CD4-positive, alpha-beta T cell treated with Interleukin-10 for 1 hour (primary cell): ENCODE measurements at places on chromosomes 11 and 22.

DNA sequence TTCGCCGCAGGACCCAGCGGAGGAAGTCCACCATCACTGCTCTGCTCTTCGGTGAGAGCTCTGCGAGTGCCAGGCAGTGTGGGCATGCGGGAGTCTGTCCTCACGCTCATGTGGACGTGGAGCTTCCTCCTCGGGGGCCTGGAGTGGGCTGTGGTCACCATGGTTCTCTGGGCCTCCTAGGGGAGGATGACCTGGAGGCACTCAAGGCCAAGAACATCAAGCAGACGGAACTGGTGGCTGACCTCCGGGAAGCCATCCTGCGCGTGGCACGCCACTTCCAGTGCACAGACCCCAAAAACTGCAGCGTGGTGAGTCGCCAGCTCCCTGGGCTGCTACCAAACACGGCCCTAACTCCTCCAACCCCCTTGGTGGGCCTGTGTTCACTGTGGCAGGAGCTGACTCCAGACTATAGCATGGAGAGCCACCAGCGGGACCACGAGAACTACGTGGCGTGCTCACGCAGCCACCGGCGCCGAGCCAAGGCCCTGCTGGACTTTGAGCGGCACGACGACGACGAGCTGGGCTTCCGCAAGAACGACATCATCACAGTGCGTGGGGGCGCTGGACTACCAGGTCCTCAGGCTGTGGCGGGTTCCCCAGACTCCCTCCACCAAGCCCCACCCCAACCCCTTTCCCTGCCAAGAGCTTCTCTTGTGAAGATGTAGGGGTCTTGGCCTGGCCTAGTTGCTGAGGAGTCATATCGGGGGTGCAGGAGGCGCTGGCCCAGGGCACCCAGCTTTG lies 36.8 kb downstream of the SGSM3 start:
- DNase-seq: no peak

GRCh38 chr11:8962841-8963240 lies 1.4 kb downstream of the TMEM9B start:
- DNase-seq: no peak

GRCh38 chr11:113567867-113568544 lies 92.8 kb upstream of the DRD2 start:
- no peak for DNase-seq

- no peak for DNase-seq
Measured at GRCh38 chr11:82863209-82863608, 37.0 kb downstream of the PRCP start.

- DNase-seq: no peak
Measured at GRCh38 chr11:29183301-29183700, 833.5 kb downstream of the KCNA4 start.

- DNase-seq: no peak
Measured at GRCh38 chr11:70323806-70324205, 53.3 kb downstream of the PPFIA1 start.

DNA sequence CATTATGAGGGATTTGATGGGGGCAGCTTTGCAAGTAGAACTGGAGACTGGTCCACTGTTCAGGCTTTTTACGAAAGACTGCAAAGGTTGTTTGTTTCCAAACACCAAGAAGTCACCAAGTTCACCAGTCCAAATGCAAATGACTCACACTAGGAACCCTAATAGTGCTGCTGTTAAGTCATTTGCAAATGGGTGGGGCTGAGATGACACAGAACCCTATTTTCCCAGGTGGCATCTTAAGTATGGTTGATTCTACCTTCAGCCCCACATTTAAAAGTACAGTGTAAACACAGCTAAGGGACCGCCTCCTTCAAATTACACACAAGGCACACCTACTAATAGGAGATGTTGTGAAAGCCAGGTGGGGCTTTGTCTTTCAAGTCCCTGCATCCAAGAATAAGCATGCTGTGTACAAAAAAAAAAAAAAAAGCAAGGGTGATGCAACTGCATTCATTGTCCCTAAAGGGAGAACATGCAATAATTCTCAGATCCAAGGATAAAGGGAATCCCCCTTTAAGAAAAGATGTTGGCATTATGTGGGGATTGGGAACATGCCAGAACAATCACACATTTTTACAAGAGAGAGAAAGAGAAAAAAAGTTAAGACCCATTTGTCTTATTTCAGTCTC lies 27.3 kb downstream of the BDNF start:
- no peak for DNase-seq

DNA sequence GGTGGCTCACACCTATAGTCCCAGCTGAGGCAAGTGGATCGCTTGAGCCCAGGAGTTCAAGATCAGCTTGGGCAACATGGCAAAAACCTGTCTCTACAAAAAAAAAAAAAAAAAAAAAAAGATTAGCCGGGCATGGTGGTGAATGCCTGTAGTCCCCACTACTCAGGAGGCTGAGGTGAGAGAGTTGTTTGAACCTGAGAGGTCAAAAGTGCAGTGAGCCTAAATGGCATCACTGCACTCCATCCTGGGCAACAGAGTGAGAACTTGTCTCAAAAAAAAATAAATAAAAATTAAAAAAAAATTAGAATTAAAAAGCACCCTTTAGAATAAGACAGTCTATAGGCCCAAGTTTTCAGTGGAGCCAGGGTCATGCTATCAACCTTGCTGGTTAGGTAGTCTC lies 95.5 kb downstream of the PDHX start:
- peak; percentile 12 for DNase-seq

- DNase-seq: no peak
Measured at GRCh38 chr22:33850724-33851123, 69.6 kb downstream of the LARGE1 start.

- no peak for DNase-seq
Measured at GRCh38 chr11:69320756-69321741, 27.1 kb downstream of the MYEOV start.

DNA sequence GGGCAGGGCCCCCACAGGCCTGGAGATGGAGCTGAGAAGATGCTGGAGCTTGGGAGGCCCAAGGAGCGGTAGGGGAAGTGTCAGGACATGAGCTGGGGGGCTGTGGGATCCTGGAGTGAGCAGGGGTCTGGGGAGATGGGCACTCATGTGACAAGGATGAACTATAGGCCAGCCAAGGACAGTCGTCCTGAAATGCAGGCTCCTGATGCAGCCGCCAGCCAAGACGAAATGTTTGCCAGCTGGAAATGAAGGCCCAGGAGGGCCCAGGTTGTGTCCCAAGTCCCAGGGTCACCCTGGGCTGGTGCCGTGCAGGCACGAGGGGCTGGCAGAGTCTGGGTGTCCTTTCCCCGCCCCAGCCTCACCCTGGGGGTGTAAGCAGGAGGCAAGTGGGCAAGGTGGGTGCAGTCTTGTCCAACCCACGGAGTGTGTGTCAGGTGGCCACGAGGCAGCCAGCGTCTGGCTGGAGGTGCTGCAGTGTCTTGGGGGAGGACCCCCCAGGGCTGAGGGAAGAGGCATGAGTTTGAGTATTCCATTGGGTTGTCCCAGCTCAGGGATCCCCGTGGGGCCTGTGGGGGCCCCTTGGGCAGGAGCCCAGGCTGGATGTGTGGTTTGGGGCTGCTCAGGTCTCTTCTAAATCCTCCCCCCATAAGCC lies 21.4 kb downstream of the MRGPRG start:
- DNase-seq: no peak

- DNase-seq: peak; percentile 62
Measured at GRCh38 chr11:87290304-87290922, 252.7 kb downstream of the TMEM135 start.

DNA sequence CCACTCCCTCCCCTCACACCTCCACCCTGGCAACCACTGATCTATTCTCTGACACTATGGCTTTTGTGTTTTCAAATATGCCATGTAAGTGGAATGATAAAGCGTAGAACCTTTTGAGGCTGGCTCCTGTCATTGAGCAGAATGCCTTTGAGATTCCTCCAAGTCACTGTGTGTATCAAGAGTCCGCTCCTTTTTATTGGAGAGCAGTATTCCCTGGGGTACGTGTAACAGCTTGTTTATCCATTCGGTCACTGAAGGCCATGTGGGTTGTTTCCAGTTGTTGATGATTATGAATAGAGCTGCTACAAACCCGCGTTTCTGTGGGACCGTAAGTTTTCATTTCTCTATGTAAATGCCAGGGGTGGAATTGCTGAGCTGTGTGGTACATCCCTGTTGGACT lies 10.3 kb downstream of the TP53I11 start:
- no peak for DNase-seq

DNA sequence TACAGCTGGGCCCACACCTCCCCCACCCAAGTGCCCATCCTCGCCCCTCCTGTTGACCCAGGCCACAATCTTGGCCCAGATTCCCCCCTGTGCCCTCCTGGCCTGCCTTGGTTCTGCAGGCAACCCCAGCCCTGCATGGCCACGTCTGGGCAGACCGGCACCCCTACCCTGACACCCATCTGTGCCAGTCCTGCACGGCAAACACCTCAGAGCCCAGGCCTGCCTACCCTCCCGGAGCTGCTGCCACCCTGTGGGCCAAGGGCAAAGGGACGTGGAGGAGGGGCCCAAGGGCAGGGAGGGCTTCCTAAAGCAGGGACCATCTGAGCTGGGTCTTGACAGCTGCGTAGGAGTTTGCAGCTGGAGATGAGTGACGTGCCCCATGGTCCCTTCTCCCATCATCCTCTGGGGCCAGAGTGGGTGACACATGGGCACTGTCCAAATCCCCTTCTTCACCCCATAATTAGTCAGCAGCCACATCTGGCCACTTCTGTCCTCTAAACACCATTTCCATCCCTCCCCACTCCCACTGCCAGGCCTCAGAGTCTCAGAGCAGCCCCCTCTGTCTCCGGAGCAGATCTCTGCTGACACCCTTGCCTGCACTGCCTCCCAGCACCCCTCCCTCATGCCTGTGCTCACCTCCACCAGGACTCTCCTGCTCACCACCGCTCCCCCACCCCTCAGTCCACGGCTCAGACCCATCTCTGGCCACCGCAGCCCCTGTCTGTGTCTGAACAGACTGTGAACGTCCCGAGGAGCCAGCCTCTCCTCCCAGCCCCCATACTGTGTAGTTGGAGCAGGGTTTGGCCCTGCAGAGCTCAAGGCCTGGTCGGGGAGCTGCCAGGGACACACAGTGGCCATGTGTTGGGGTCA lies 35.6 kb upstream of the PPARA start:
- DNase-seq: no peak

- DNase-seq: no peak
Measured at GRCh38 chr22:24942301-24942700, 4.2 kb downstream of the LHFPL7 start.

GRCh38 chr11:116170526-116171120 lies 602.2 kb downstream of the BUD13 start:
- no peak for DNase-seq
